Neural crest cell (in vitro differentiated cells): ENCODE measurements at places on chromosomes 1 and 21.

- no peak for DNase-seq
Measured at GRCh38 chr1:248404024-248404423, 1.2 kb downstream of the OR2T1 start.

GRCh38 chr1:204295671-204296070 is 64.1 kb downstream of the PLEKHA6 start:
- no peak for DNase-seq

GRCh38 chr1:236518322-236518721 is 5.5 kb upstream of the LGALS8 start:
- no peak for DNase-seq

DNA sequence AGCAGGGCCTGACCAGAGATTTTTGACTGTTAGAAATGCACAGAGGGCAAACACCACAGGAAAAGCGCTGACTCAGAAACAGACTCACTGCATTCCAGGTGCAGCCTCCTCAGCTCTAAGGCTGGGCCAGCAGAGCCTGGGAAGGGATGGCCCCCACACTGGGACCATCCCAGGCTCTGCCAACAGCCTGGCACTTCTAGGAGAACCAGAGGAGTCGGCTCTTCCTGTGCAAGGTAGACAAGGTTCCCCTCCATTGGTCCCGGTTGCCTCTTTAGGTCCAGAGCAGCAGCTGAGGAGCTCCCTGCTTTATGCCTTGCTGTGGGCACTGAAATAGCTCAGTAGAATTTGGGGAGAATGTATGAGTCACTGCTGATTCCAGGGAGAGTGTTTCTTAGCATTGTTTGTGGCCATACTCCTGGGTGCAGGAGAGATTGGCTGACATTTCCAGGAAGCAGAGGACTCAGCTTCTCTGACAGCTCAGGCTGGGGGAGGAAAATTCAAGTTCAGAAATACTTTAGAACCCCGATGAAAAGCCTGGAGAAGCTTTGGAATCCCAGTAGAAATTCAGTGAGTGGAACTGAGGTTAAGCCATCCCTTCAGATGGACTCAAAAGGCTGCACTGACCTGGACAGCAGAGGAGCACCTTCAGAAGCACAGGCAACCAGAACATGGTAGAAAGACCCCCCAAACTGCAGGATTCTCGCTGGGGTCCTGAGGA is 19.7 kb downstream of the PRAMEF1 start:
- DNase-seq = no peak

GRCh38 chr1:2523891-2524609 is 2.3 kb downstream of the PANK4 start:
- no peak for DNase-seq
